ENCODE measurements at places on chromosomes 7 and 10. TPM values are rescaled to one million over a fixed set of nuclear protein-coding genes. Genes with fewer than 3 reads are reported as not detected.
A peak's percentile ranks its signal among the peaks of the same experiment; 100 is the strongest.

DNA sequence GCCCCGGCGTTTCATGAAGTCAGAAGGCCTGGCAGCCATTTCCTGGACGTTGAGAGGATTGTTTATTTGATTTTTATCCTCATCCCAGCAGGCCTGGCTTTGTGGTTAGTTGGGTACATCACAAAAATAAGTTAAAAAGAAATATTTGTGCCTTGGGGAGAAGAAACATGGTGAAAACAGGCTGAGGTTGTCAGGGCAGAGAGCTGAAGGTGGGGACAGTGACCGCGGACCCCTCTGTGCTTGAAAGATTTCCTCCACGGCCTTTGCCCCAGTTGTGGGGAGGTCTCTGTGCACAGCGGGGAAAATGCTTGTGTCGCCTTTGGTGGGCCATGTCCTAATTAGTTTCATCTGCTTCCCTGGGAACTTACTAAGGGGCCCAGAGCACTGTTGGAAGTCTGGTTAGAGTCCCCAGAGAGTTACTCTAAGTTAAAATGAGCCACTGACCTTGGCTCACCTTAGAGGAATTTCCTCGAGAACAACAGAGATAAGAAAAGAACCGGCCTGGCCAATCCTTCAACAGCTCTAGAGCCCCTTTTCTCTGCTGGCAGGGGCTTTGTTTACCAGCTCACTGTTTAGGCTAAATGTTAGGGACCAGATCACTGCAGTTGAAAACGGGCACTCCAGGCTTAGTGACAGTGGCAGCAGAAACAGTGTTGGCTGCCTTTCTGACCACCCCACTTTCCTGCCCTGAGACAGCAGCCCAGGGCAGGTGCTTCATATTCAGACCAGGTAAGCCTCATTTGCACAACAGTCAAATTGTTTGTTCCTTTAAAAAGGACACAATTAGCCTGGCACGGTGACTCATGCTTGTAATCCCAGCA lies 37.9 kb downstream of the CRCP start:
- DNase-seq, result peak; percentile 50

- no peak for DNase-seq
Measured at GRCh38 chr7:107208563-107208962, 39.8 kb downstream of the HBP1 start.

DNA sequence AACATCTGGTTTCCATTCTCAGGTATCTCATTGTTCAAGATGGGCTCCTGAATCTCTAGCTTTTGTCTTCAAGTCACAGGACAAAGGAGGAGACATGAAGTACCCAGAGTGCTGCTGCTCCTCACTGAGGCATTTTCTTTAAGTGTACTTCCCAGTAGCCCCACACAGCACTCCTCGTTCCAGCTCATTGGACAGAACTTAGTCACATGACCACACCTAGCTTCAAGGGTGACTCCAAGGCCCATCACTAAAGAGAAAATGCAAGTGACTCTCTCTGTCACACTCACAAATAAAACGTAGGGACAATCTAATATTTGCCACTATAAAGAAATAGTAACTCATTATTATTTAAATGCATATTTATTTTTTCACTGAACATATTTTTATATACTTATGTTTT lies 58.3 kb upstream of the NEUROD6 start:
- DNase-seq, result no peak

GRCh38 chr7:129332254-129333035 lies 101.8 kb upstream of the STRIP2 start:
- DNase-seq, result no peak

DNA sequence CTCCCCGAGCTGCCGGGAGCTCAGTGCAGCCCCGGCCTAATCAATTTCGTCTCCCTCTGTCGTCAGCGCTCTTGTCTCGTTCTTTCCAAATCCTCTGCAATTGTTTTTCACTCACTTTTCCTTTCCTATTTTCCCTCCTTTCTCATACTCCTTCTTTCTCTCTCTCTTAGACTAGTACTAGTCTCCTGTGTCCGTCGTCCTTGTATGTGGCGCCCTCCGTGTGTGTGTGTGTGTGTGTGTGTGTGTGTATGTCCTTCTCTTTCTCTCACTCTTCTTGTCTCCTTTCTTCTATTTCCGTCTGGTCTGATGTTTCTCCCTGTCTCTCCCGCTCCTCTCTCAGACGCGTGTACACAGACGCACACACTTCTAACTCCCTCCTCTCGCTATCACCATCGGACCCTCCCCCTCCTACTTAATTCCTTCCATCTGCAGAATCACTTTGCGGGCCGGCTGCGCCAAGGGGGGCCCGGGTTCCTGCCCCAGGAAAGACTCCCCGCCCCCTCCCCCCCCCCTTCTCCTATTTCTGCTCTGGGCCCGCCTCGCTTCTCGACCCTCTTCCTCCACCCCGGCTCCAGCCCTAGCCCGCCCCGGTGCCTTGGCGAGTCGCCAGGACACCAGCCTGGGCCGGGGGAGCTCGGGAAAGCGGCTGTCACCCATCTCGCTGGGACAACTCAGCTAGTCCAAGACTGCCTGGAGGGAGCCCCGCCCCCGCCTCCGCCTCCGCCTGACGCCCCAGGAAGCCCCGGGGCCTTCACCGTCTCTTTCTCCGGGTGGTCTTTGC lies 743 bp upstream of the ZCCHC24 start:
- DNase-seq, result no peak

DNA sequence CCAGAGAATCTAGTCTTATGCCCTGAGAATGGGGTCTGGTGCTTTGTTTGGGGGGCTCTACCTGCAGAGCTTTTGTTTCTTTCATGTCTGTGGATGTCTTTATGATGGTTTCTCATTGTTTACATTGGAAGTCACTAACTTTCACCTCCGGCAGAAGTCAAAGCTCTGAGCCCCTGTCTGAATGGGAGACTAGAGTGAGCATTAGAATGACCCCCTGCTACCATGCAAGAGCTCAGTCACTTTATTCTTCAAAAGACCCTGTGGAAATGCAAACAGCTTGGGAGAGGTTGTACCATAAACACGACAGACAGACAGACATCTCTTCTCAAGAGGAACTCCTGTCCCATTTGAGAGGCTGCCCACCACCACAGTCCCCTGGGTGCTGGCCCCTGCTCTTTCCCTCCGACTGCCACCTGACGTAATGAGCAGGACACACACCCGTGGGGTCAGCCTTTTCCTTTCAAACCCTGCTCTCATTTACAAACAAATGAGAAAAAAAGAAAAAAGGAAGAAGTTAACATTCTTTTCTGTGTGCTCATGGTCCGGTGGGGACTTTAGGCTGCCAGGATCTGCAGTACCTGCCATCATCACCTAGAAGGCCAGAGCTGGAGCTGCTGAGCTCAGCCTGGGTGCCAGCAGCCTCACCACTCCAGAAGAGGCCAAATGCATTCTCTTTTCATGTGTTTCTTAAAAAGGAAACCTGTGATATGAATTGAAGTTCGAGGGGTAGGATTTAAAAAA lies 91.6 kb downstream of the FZD1 start:
- peak; percentile 19 for DNase-seq

DNA sequence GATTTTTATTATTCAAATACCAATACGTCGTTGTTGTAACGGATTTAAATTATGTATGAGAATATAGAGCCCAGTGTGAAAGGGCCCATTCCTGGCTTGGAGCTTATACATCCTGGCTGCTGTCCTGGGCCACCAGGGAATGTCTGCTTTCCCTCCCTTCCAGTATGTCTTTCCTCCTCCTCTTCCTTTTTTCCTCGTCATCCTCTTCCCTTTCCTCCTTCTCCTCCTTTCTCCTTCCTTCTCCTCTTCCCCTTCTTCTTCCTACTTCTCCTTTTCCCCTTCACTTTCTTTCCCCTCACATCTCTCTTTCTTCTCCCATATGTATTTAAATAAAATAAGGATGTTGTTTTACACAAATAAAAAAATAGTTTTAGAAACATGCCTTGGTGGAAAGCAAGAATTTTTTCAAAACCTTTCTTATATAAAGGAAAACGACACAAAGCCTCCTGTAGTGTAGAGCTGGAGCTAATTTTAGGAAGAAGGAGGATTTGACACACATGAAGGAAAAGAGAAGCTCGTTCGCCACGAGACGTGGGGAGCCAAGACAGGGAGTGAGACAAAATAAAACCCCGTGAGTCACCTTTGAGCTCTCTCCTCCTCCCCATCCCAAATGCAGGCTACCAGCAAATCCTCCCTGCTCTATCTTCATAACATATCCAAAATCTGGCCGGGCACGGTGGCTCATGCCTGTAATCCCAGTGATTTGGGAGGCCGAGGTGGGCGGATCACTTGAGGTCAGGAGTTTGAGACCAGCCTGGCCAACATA lies 301.1 kb upstream of the LYZL1 start:
- no peak for DNase-seq

GRCh38 chr7:28768577-28769147 lies 189.5 kb downstream of the TRIL start:
- no peak for DNase-seq

- peak; percentile 12 for DNase-seq
Measured at GRCh38 chr7:3301831-3302618, 973 bp downstream of the SDK1 start.

DNA sequence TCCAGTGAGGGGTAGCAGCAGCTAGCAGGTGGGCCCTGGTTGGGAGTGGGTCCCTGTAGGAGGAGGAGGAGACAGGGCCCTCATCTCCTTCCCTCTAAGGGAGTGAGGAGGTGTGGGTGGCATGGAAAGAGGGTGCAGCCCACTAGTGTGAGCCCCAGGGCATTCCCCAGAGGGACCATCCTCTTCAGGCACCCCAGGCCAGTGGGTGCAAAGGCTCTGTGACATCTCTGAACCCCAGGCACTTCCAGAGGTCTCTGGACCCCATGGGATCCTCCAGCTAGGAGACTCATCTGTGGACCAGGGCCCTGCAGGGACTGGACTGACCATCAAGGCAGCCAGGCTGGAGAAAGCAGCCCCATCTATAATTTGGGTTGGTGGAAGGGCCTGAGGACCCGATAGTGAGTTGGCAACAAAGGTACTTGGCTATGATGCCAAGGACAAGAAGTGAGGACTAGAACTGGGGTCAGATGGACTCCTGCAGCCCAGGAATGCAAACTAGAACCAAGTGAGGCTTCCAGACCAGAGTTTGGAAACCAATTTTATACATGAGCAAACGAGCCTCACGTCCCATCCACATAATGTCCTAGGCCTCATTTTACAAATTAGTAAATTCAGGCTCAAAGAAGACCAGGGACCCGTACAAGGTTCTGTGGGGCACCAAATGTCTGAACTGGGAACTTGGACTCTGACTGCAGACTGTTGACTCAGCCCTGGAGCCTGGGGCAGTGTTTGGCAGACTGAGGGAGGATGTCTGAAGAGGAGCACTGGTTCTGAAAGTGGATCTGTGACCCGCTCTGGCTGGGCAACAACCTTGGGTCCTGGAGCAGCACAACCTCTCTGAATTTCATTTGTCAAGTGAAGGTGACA lies 1.4 kb upstream of the VSTM4 start:
- no peak for DNase-seq

DNA sequence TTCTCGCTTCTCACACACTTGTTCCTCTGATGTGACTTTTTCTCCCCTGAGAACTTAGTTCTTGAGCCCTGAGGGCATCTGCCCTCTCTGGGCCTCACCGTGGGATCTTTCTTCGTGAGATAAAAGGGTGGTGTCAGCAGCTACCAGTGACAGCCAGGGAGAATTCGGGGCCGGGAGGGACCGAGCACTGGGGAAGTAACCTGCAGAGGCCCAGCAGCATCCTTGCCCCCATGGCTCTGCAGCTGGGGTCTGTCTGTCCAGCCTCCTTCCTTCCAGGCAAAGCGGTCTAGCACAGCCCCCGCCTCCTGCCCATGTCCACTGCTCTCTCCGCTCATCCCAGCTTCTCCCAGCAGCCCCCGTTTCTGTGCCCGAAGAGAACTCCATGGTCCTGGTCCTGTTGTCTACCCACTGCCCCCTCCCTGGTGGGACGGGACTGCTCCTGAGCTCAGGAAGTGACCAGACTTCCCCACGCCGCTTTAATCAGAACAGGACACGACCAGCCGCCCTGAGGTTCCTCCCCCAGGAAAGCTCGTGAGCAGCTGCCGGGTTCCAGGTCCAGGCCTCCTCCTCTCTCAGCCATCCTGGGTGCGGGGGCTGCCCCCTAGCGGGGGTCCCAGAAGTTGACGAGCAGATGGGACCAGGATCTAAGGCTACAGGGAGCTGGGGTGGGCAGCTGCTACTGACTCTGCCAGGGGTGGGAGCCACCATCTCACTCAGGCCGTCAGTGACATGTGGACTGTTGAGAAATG lies 187.5 kb downstream of the WDR37 start:
- no peak for DNase-seq

- no peak for DNase-seq
Measured at GRCh38 chr7:2787251-2787951, 56.7 kb downstream of the GNA12 start.

DNA sequence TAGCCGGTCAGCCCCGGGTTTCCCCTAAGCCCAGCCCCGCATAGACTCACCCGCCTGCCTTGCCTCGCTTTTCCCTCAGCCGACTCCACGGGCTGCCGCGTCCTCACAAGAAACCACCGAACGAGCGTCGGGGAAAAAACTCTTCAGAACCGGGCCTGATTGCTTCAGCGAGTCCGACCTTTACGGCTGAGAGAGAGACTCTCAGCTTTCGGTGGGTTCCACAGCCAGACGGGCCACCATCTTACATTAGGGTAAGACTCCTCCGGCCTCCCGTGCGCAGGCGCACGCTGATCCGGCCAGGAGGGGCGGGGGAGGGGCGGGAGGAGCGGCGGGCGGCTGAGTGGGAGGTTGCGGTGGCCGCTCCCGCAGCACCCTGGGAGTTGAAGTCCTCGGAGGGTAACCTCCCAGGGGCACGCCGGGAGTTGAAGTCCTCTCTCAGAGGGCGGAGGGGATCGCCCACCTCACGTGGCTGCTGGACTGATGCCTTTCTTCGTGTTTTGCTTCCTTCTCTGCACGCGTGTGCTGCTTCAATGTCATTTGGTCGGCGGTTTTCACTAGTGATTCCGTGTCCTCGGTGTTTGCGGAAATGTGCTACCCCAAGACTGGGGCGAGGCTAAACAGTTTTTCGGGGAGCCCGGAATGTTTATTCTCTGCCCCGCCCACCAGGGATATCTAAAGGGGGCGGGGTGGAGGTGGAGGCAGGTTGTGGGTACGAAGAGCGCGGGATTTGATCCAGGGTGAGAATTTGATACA lies at the start of gene CNOT4:
CNOT4 (minus strand) TSS at position 264 of the 753 bp plus-strand sequence. CDS start 71,771 bp downstream, outside the sequence.
- peak; percentile 88 for DNase-seq

DNA sequence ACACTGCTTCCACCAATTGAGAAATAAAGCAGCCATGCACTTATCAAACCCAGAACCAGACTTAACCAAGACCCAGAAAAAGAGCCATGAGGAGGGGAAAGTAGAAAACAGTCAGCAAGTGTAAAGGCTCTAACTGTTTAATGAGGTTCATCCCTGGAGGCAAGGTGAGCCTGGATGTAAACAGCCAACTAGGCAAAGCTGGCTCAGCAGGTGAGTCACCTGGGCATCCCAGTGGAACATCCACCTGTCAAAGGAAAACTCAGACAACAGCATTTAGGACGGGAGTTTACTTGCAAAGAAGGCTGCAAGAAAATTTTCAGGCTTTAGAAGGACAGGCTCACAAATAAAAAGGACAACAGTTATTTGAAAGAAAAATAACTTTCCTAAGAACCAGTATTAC lies 153.0 kb downstream of the SNX13 start:
- no peak for DNase-seq

GRCh38 chr10:37856881-37857286 lies 526 bp downstream of the ZNF248 start:
- no peak for DNase-seq

GRCh38 chr7:141950806-141951205 lies 4.0 kb upstream of the CLEC5A start:
- no peak for DNase-seq

Gene CYP2C18
- not detected for total RNA-seq

Gene IGF2BP3
- 4.3 TPM for total RNA-seq

Gene PNLIP
- not detected for total RNA-seq

Gene AGBL3
- total RNA-seq, result 1.0 TPM

Gene UBE3C
- 75.0 TPM for total RNA-seq

Gene HSPA12A
- 0.77 TPM for total RNA-seq

Gene RTKN2
- total RNA-seq, result under 0.01 TPM

Gene SYT15B
- total RNA-seq, result 0.89 TPM

Gene GAD2
- not detected for total RNA-seq

Gene IRF5
- 0.26 TPM for total RNA-seq

Gene OR6B1
- total RNA-seq, result not detected

Gene TYW1B
- total RNA-seq, result 1.4 TPM
